SIG-M5 (cell line): ENCODE measurements at places on chromosomes 7 and 10.

DNA sequence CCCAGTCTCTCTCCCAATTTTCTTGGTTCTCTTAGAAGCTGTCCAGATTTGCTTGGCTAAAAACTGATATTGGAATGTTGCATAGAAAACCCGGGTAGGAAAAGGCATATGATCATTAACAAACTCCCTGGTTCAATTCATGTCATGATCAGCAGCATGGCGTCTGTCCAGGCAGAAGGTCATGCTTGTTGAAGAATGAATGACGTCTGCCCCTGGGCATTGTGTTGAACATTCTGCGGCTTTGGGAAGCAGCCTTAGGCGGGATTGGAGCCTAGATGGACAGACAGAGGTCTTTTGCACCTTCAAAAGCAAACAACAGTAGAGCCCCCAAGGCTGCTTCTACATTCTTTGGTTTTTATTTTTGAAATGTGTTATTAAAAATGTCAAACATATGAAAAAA is 7.7 kb upstream of the MINDY3 start:
- DNase-seq: no peak

DNA sequence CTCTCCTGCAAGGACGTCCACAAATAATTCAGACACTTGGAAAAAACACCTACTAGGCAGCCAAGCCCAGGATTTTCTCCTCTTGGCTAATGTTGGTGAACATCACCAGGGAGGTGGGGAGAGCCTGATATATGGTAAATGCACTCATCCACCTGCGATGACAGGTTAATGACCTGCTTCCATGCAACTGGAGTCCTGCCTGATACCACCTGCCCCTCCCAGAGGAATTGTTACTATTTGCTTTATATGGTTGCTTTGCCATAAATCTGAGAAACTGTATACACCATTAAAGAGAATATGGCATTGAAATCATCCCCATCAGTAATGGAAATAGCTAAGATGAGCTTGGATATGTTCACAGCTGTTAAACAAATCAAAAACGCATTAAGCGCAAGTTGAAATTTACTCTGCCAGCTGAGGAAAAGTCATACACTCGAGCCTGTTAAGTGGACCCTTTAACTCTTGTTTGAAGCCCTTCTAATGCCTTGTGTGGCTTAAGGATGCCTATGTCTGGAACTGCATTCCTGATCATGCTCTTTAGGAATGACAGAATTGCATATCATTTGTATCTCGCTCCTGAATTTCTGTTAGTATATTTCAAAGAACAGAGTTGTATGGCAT is 208.3 kb downstream of the PRPF18 start:
- no peak for DNase-seq

GRCh38 chr10:23543691-23544380 is 105.0 kb downstream of the OTUD1 start:
- DNase-seq: no peak

GRCh38 chr7:50558294-50559053 is 6.7 kb downstream of the DDC start:
- no peak for DNase-seq

GRCh38 chr10:129812398-129812797 is 151.7 kb downstream of the EBF3 start:
- no peak for DNase-seq

GRCh38 chr10:72785409-72785808 is 93.5 kb downstream of the MCU start:
- no peak for DNase-seq

DNA sequence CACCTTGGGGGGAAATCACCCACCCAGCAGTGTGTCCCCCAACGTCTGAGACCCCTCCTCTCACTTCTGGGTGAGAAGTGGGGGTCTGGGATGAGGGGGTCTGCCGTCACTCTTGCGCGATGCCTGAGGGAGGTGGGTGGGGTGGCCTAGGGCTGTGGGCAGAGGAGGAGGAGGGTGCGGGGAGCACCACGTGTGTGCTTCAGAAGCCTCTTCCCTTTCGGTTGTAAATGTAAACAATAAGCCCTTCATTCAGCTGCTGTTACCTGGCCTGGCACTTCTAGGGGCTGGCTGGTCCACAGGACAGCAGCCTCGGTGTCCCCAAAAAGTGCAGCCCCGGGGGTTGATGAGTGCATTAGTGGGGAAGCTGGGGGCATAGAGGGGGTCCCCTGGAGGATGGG is 1.3 kb downstream of the CLIP2 start:
- no peak for DNase-seq

- DNase-seq: no peak
Measured at GRCh38 chr10:123624086-123624485, 42.1 kb upstream of the GPR26 start.

DNA sequence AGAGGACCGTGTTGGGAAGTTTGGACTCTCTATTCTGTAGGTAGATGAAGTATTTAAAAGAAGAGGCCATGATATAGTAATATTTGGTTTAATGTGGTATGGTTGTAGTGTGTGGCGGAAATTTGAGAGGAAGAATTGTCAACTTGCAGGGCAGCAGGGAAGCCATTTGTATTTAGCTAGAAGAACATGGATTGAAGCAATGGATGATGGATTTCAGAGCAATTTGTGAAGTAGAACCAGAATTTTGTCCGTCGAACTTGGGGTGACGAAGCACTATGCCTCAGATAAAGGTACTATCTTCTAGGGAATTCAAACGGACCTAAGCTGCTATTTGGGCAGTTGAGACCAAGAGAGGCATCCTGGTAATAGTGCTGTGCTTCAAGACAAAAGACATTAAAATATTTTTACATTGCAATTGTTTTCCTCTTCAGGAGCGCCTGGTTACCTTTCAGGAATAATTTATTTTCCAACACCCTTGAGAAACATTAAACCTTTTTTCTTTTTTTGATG is 615 bp upstream of the WBP1L start:
- DNase-seq: no peak

- DNase-seq: no peak
Measured at GRCh38 chr10:103889121-103889720, 28.8 kb downstream of the STN1 start.

- DNase-seq: no peak
Measured at GRCh38 chr10:102796407-102797176, 40.6 kb downstream of the CYP17A1 start.

DNA sequence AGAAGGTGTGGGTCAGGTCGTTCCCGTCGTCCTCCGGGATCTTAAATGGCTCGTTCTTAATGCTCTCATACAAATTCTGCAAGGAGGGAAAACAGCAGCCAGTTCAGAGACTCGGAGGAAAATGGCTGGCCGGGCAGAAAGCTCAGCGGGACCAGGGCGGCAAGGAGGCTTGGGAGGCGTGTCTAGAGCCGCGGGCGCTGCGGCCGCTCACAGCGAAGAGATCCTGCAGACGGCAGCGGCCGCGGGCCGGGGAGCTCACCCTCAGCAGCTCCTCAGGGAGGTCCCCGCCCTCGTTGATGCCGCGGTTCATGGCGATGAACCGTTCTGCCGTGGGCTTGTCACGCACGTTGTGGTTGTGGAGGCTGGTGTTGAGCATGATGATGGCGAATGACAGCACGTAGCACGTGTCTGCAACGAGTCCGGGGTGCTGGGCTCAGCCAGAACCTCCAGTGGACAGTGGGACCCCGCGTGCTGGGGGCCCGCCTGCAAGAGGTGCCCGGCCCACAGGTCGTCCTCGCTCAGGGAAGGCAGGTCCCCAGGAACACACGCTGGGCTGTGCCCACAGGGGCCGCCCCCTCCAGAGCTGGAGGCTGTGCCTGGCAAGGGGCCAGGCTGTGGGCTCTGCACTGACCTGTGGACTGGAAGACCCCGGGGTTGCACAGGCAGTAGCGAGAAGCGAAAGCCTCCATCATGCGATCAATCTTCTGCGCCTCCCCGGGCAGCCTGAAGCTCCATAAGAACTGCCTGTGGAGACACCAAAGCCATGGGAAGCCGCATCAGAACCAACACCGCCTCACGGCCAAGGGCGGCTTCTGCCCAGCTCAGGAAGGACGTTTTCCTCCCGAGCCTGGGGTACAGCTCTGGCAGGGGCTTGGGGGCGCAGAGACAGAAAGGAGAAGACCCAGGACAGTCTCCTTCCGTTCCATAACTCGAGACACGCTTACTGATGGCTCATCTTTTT is 101.6 kb downstream of the CYTH3 start:
- no peak for DNase-seq

DNA sequence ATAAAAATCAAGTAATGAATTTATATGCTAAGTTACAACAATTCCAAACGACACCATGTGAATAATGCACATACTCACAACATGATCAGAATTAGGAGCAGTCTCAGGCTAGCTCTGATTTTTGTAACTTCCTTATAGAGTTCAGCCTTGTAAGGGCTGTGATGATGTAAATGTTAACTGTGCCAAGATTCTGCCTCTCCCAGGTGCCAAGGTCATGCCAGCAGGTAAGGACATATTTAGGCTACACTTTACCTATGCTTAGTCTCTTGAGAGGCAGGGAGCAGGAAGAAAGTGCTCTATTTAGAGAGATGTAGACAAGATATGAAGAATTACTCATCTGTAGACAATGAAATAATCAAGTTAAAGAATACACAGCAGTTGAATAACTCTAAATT is 53.6 kb upstream of the AGR3 start:
- DNase-seq: no peak

DNA sequence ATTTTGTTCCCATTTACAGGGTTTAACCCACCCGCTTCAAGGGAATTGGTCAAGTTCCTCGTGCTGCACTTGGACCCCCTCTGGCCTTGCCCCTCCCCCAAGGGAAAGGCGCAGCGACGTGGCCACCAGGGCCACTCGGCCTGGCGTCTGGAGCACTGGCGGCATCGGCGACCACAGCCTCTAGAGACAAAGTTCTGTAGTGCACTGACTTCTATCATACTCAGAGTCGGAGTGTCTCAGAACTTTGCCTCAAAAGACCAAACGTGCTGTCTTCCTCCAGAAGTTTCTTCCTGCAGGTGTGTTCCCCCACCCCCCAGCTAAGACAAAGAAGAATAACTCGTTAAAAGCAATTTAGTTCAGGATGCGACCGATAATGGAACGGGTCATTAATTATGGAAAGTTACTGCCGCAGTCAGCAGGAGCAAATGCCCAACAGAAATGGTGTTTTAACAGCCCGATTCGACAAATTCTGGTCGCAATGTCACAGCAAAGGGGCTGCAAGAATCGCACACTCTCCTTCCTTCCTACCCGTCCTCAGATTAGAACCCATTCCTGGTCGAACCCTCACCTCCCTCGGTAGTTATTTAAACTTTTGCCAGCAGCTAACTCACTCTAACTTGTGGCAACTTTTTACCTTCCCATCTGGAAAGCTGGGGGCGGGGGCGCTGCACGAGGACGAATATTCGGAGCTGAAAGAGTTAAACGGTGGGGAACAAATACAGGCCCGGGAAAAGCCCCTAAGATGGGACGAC is 202.1 kb upstream of the NFE2L3 start:
- DNase-seq: no peak

DNA sequence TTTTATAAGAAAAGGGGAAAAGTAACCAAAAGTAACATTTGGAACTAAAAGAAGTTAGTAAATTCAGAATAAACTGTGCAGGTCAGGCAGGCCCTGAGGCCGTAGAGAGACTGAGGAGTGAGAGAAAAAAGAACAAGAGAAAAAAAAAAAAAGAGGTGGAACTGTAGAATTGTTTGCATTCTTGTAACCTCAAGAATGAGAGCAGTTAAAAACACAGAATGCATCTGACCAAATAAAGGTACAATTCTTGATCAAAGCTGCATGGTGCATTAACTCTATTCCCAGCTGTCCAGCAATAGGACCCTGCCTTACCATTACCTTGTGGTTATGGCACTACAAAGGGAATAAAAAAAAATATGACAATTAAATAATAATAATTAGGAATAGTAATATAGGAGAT is 170.1 kb upstream of the SEMA3A start:
- no peak for DNase-seq
